ENCODE measurements at places on chromosomes 2 and 18.

- no peak for DNase-seq
These were observed 92.9 kb downstream of the TWIST2 start for GRCh38 chr2:238940806-238941205.

DNA sequence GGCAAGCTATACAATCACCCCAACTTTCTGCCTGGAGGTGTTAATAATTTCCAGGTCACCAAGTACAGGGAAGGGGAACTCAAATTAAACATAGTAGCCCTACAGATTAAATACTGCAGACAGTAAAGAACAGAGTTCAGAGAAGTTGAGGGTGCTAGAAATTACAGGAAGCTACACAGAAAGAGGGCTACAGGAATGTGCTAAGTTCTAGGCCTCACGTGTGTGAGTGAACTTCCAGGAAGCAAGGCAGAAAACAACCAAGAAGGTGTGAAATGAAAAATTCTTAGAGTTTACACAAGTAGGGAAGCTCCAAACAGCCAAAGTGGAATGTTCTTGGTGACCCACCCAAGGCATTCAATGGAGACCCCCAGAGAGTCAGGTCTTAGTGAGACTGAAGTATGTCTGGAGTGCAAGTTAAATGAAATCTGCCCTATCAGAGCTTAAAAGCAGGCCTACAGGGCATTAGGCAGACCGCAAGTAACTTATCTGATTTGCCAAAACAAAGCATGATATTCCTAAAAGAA, 58.1 kb upstream of the RNU4ATAC start:
- no peak for DNase-seq

DNA sequence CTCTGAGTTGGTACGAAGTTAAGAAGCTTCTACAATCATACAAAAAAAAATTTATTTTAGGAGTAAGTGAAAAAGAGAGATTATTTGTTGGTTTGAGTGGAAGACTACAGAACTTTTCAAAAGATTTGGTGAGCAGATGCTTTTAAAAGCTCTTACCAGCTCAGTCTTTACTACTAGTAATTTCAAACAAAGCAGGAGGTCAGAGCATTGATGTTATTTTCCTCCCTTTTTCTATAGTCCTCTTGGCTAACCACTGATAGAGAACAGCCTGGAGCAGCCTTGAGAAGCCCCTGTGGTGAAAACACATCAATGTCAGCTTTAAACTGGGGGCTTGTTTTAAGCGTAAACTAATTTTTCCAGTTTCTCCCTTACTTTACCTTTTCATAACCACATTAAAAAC, 559.3 kb upstream of the CDH2 start:
- no peak for DNase-seq

DNA sequence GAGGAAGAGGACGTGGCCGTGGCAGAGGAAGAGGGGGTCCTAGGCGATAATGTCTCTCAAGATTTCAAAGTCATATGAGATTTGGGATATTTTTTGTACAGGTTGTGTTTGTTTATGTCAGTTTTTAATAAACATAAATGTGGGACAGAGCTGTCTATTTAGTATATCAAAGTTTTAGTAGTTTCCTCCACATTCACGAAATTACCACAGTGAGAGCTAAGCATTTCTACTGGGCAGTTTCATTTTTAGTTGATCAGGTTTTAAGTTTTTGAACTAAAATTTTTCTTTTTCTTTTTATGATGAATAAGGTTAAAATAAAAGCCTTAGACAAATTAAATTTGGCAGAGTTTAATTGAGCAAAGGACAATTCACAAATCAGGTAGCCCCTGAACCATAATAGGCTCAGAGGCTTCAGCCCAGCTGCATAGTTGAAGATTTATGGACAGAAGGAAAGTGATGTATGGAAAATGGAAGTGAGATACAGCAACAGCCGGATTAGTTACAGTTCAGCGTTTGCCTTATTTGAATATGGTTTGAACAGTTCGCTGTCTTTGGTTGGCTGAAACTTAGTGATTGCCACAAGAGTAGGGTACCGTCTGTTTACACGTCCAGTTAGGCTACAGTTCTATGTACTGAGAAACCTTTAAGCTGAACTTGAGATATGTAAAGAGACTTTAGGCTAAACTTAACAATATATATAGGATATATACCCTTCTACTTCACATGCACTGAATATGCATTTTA, 17.1 kb downstream of the SNRPD1 start:
- DNase-seq: no peak

DNA sequence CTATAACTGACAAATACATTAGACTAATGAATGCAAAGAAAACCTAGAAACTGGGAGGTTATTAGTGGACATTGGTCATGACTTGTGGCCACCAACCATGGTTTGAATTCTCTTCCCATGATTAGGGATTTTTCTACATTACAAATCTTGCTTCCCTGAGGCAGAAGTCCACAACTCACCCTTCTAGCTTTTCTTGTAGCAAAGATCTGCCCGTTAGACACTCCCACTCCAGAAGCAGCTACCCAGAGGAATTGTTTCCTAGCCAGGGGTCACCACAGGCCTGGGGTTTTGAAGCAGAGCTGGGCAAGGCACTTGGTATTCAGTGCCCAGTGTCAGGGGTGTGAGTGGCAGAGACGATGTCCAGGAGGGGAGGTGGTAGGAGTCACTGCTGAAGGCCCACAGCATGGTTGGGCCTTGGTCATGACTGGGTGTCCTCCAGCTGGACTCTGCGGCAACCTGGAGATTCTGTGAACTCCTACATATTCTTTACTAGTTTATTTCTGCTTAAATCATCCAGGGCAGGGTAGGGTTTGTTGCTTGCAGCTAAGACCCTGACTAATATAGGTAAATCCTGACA, 54.9 kb downstream of the ACTR2 start:
- DNase-seq: no peak

GRCh38 chr2:104777721-104778120, 76.2 kb upstream of the POU3F3 start:
- DNase-seq: no peak

DNA sequence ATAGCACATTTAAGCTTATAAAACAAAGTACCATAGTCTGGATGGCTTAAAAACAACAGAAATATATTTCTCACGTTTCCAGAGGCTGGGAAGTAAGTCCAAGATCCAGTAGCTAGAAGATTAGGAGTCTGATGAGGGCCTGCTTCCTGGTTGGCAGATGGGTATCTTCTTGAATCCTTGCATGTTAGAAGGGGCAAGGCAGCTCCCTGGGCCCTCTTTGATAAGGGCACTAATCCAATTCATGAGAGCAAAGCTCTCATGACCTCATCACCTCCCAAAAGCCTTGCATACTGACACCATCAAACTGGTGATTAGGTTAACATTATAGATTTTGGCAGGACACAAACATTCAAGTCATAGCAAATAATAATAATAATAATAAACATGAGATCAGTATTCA, 146.4 kb downstream of the CCDC102B start:
- no peak for DNase-seq

DNA sequence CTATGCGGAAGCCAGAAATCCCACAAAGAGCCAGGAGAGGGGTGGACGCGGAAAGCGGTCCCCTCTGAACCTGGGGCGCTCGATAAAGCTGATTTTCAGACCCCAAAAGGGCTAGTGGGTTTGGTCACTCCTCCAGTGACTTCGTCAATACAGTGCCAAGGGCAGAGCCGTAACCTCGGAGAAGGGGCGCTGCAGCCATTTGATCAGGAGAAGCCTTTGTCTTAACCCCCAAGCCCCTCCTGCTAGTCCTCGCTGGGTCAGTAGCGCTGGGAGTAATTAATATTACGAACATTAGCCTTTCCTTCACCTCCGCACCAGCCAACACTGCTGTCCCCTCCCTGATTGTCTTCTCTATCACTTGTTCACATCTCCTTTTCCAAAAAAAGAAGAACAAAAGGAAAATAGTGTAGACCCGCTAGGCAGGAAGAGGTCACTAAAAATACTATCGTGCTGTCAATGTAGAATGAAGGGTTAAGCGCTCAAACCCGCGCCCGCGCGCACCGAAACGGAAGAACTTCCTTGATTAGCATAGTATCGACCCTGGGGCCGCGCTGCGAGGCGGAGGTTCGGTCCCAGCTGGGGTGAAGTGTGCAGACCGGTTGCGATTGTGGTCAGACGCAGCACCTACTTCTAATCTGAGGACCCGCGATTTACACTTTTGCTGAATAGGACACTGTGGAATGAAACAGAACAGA, 63.2 kb upstream of the MAPRE2 start:
- DNase-seq: peak; percentile 60

- DNase-seq: peak; percentile 35
These were observed 70.4 kb downstream of the IL1R2 start for GRCh38 chr2:102061962-102062795.

GRCh38 chr2:216949700-216950413, 90.0 kb upstream of the TNP1 start:
- DNase-seq: no peak

DNA sequence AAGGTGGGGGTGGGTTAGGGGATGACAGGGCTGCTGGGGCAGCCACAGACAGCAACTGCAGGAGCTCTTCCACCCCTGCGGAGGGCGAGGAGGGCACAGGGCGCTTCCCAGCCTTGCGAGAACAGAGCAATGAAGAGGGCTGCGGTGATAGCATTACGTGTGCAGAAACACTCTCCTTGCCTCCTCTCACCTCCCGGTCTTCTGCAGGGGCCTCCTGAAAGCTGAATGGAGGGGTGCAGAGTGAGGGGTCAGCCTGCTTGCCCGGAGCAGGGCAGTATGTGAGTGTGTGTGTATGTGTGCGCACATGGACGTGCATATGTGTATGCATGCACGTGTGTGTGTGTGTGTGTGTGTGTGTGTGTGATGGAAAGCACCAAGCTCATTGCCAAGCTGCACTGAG, 29.5 kb upstream of the IL1R2 start:
- DNase-seq: no peak

DNA sequence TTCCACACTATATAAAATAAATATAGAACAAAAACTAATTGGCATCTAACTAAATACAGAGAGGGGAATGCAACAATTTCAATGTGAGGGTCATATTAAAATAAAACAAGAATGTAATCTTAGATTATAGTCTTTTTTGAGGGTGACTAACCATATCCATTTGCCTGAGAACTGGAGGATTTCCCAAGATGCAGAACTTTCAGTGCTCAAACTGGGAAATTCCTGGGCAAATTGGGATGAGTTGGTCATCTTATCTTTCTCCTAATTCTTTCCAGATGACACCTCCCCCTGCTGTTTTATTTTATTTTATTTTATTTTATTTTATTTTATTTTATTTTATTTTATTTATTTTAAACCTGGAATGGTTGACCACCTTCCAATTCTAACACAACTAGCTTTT, 846.2 kb downstream of the SLC4A3 start:
- DNase-seq: no peak

DNA sequence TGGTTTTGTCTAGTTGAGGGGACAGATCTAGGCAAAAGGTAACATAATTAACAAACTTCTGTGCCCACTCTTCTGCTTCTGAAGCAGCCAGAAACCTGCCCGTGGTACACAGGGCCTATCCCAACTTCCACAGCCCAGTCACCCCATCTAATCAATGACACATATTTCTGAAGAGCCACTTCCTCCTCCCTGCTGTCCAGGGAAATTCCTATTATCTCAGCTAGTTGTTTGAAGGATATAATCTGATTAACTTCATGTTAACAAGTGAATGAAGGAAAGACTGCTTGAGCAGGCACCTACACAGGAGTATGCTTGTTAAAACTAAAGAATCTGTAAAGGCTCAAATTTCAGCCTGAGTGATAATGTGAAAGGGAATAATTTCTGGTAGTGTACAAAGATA, 61.4 kb downstream of the CCDC148 start:
- DNase-seq: no peak

- no peak for DNase-seq
These were observed 7.4 kb upstream of the CCNYL1 start for GRCh38 chr2:207704078-207704477.

DNA sequence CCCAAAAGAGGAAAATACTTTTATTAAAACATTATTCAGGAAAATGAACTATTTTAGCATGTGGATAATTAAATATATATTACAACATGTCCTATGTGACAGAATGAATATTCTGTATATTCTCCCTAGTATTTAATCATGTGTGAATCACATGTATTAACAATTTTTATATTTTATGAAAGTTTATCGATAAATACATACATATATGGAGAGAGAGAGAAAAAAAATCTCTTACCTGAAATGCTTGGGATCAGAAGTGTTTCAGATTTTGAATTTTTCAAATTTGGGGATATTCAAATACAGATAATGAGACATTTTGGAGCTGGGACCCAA, 228.6 kb upstream of the RBBP8 start:
- no peak for DNase-seq

GRCh38 chr2:48198371-48198770, 292.1 kb upstream of the FBXO11 start:
- DNase-seq: no peak

GRCh38 chr2:218345491-218346236, 11.0 kb upstream of the CATIP start:
- DNase-seq: no peak

DNA sequence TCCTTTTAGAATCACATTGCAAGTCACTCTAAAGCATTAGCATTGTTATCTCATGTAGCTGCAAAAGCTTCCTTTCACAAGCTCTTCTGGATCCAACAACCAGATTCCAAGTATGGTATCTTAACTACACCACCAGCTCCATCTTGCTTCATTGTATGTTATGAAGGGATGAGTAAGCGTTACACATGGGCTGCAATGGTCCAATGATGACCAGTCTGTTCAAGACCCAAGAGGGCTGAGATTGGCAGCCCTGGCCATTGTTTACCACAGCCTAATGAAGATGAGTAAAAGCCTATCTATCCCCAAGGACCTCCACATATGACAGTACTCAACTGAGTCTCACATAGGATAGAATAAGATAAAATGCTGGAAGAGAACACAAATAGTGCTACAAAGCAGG, 6.3 kb downstream of the CFLAR start:
- no peak for DNase-seq

GRCh38 chr2:204453730-204454167, 91.5 kb upstream of the PARD3B start:
- no peak for DNase-seq

DNA sequence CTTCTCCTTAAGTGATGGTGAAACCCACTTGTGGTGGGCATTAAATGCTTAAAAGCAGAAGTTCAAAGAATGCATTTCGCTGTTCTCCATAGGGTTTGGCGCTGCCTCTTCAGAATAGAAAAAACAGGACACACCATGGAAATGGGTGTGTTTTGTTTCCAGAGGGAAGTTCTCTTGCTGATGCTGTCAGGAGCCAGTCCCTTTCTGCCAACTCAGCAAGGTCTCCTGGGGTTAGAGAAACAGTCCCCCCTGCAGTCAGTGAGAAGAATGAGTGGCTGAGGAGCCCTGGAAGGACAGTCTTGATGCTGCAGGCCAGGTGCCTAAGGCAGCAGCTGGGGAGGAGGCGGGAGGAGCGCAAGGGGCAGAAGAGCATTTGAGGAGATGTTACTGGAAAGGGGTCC, 37.8 kb upstream of the ASAP2 start:
- DNase-seq: no peak
